H54 (cell line): ENCODE measurements at places on chromosomes 7 and 10.
A peak's percentile ranks its signal among the peaks of the same experiment; 100 is the strongest.

- DNase-seq: no peak
These were observed 63.0 kb upstream of the CYP26C1 start for GRCh38 chr10:92997620-92998019.

DNA sequence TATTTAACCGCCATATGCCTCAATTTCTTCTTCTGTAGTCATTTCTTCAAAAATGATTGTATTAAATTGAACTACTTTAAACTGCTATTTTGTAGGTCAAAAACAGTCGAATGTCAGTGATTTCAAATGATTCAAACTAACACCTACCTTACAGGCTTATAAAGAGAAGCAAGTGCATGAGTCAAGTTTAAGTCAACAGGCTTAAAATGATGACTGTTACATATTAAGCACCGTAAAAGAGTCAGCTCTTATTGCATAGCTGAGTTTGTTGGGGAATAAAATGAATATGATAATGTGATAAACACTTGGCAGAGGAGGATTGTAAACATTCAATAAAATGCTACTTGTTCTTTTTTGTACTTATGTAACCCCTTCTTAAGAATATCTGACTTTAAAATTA is 90.1 kb upstream of the ANKRD1 start:
- peak; percentile 21 for DNase-seq

DNA sequence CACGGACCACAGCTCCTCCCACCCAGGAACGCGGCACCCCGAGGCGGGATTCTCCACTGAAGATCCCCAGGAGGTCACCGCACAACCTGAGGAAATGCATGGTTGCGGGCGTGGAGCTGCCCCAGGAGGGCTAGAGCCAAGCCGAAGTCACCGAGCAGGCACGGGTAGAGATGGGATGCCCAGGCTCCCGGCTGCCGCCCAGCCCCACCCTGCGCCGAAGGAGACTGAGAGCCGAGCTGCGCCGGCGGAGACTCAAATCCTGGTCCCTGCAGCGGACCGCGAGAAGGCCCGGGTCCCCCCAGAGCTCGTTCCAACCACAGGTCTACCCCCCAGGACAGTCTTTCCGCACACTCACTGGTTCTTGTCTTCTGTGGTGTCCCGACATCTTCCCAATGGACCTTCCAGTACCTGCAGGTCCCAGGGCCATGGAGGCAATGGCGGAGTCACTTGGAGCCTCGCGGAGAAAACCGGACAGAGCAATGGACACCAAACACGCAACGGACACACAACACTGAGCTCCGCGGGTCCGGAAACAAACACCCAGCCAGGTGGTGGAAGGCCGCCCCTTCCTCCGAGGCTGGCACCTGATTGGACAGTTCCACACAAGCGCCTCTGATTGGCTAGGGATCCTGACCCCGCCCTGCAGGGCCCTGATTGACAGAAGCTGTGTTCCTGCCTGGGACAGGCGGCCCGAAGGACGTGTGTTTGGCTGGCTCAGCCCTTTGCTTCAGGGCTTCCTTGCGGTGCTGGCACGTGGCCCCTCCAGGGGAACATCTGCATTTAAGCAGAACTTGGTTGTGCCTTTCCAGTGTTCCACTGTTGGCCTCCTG is 331.9 kb upstream of the NUPR2 start:
- no peak for DNase-seq

- DNase-seq: no peak
These were observed 459.2 kb upstream of the LRRTM3 start for GRCh38 chr10:66466622-66467021.

DNA sequence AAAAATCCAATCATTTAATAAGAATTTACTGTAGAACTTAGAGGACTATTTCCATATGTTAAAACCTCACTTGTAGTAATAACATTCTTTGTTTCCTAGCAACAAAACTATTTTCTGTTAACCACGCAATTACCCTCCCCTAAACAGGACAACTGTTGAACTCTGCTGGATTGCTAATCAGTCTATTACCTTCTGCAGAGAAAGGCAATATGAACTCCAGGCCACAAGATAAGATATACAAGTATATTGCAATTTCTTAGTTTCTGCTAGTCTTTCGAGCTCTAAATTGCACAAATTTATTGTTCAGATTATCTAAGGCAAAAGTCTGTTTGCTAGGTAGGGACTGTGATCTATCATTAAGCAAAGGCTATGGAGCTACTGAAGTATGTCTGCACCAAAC is 920.1 kb upstream of the LRRN3 start:
- no peak for DNase-seq

DNA sequence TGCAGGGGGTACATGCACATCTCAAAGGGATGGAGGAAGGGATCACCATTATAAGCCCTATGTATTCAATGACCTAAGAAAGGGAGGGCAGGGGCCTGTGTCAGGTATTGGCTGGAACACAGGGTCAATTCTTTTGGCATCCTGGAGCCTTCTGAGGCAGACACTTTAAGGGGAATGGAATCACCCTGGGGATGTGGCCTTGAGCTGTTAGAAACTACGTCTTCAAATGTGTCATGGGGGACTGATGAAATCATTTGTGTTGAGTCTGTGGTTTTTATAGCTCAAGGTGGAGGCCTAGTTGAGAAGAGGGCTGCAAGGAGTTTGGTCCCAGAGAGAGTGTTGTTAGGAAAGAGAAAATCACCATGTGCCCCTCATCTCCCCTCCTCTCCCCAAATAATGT is 206.1 kb upstream of the CELF2 start:
- no peak for DNase-seq

- DNase-seq: peak; percentile 52
These were observed 878 bp downstream of the SEC61A2 start for GRCh38 chr10:12130237-12130872.

DNA sequence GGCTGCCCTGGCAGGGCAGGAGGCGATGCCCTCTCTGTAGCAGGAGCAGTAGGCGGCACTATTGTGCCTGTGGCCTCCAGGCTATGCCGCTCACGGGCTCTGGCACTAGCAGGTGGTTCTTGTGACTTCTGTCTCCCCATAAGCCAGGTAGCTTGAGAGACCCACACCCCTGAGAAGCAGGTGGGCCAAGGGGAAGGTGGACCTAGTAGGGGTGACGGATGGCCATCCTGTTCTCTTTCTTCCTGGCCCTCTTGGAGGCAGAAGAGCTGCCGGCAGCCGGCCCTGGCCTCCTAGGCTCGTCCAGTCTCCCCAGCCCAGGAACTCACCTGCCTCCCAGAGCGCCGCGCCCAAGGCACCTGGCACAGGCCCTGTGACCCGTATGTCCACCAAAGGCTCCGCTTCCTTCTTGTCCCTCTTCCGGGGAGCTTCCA is 15.4 kb downstream of the MMRN2 start:
- DNase-seq: no peak
